ENCODE measurements at places on chromosomes 5 and 9. TPM values are rescaled to one million over a fixed set of nuclear protein-coding genes. Genes with fewer than 3 reads are reported as not detected.

The PCDHGC4 gene
- 3.0 TPM for total RNA-seq

The IFNB1 gene
- 0.17 TPM for total RNA-seq

The DPM2 gene
- 11.7 TPM for total RNA-seq

The MYO10 gene
- 95.5 TPM for total RNA-seq

The ST6GALNAC4 gene
- total RNA-seq, result 32.6 TPM

The LECT2 gene
- not detected for total RNA-seq

The CEP72 gene
- 1.5 TPM for total RNA-seq

The SH3PXD2B gene
- 21.1 TPM for total RNA-seq

The IFNA2 gene
- not detected for total RNA-seq

The SNX18 gene
- 109 TPM for total RNA-seq

Measured in fibroblast of lung (primary cell).